Stimulated activated CD8-positive, alpha-beta memory T cell treated with anti-CD3 and anti-CD28 coated beads, Interleukin-4, amount 100 ng/mL, for 1 hour (primary cell): ENCODE measurements at places on chromosomes 12 and 14.

- DNase-seq = no peak
Measured at GRCh38 chr12:116502989-116503496, 56.1 kb upstream of the MAP1LC3B2 start.

GRCh38 chr12:10186299-10186698 is 7.5 kb downstream of the TMEM52B start:
- DNase-seq = no peak

- DNase-seq = no peak
Measured at GRCh38 chr14:101561145-101561896, at the start of gene DIO3. Gene DIO3, plus strand, starts transcription at chr14:101561495.

DNA sequence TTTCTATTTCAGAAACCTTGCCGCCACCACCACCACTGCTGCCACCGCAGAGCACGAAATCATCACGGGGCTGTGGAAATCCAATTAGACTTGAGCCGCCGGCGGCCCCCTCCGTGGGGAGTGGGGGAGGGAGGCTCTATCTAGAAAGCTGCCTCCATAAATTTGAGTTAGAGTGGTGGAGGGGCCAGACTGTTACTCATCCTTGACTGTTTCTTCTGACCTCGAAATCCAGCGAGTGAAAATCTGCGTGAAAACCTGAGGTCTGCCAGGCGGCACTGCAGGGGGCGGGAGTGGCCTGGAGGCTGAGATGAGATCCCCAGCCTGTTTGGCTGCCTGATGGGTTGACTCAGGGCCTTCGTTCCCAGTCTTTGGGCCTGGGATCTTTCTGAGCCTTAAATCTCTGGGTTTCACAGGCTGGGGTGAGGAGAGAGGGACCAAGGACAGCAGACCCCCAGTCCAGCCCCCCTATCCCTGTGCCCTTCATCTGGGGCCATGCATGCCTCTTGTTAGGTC is 29.9 kb downstream of the TSPAN9 start:
- no peak for DNase-seq

DNA sequence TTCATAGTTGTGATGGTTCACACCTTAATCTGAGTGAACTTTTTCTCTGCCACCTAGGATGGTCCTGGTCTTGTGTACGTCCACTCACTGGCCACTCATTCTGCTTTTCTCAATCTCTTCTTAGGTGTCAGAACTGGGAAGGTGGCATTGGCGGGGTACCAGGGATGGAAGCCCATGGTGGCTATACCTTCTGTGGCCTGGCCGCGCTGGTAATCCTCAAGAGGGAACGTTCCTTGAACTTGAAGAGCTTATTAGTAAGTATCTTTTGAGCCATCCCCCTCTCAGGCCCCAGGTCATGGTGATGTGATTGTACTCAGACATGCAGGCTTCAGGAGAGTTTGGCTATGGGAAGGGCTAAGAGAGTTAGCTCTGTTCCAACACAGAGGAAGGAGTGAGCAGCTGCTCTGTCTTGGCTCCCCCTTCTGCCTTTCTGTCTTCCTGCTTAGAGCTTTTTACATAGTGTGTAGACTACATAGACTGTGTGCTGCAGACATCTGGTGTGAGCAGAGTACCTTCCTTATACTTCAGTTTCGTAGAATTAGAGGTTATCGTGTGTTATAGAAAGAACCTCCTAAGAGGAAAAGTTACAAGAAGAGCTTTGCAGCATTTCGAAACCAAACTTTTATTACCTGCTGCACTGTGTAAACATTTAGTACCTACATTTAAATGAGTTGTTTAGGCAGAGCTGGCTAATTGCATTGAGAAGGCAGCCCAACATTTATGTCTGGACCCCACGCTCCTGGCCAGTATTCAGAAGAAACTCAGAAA is 54.2 kb downstream of the FNTB start:
- no peak for DNase-seq

GRCh38 chr12:100404769-100405407 is 48.0 kb downstream of the SLC17A8 start:
- DNase-seq = no peak

- no peak for DNase-seq
Measured at GRCh38 chr12:123363740-123364531, 711 bp downstream of the SBNO1 start.

GRCh38 chr12:92968176-92968813 is 39.2 kb upstream of the EEA1 start:
- no peak for DNase-seq

DNA sequence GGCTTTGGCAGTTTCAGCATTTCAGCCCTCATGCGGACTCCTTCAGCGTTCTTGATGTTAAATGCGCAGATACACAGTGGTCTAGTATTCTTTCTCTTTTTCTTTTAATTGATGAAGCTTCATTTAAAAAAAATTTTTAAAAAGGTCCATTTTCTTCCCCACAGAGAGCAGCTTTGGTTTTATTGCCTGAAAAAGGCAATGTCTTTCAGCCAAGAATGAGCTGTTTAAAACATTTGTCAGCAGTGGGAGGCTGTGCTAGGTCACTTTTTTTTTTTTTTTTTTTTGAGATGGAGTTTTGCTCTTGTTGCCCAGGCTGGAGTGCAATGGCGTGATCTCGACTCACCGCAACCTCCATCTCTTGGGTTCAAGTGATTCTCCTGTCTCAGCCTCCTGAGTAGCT is 13.5 kb downstream of the KMT5A start:
- DNase-seq = no peak

DNA sequence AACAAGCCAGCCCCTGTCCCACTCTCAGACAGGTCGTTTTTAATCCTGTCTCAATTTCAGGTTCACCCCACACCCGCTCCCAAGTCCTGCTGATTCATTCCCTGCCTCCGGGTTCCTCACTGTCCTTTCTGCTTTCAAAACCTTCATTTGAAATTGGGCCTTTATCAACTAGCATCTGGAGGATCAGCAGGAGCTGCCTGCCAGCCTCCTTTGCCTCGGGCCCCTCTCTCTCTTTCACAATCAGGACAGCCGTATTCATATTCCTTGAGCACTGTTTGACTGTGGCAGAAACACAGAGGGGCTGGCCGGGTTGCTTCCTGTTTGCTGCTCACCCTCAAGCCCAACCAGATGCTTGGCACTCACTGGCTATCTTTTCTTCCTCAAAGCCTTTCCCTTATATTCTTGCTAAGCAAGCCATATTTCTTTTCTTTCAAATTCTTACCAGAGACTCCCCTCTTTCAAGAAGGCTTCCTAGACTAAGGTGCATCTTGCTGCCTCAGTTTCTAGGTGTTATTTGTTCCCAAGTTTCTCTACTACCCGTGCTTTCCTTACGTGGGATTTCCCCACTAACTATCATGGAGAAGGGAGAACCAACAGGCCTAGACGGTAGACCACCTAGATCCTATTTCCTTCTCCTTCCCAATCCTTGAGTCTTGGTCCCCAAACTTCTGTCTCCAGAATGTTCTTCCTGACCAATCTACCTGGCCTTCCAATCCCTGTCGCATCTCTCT is 3.0 kb downstream of the GALNT6 start:
- no peak for DNase-seq

- no peak for DNase-seq
Measured at GRCh38 chr12:27513155-27513824, 10.7 kb upstream of the PPFIBP1 start.

DNA sequence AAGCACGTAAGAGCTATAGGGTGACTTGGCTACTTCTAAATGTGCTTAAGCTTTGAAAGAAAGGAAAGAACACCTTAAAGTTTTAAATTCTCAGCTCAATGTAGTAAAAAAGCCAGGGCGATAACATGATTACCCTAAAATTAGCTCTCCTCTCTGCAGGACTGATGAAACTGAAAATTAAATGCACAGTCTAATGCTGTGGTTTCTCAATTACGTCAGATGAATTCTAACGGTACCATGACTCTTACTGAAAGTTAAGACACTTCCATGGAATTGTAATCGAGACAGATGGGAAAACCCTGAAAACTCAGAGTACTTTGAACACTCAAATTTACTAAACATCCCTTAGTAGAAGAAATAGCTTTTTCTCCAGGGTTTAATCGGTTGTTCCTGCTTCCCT is 25.9 kb upstream of the PRKD1 start:
- DNase-seq = no peak

DNA sequence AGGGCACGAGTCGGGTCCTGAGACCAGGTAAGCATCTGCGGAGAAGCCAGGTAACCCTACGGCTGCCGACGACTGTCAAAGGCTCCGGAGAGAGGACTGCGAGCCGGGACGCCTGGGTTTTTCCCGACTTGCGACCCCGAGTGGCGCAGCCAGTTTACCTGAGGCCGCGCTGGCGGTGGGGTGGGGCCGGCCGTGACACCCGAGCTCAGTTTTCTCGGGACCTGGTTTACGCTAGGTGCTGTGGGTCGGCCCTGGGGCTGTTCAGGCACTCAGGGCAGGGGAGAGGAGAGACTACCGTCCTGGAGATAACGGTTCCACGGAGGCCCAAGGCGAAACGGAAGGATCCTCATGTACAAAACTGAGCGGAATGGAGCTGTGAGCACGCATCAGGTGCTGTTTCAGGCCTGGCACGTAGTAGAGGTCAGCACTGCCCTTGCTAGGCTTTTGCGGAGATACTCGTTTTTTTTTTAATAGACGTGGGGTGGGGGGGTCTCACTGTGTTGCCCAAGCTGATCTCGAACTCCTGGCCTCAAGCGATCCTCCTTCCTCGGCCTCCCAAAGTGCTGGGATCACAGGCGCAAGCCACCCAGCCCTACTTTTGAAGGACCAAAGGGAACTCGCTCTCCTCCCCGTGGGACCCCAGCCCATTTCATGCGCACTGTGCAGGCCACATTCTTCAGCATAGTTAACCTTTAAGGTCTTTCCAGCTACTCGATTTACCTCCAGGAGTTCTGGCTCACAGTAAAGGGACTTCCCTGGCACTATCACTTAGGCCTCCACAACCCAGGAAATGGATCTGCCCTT is 471 bp downstream of the MTRFR start:
- DNase-seq = no peak

DNA sequence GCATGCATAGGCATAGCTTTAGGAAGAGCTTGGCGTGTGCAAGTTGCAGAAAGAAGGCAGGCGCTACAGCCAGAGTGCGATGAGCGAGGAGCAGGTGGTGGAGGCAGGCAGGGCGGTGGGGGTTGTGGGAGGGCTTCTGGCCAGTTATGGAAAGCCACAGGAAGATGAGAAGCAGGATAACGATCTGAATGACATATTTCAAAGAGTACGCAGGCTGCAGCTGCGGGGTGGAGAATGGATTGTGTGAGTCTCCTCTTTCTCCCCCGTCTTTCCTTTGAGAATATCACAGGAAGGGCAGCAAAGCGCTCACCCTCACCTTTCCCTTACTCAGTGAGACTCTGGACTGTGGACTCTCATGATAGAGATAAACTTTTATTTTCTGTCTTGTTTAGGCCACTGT is 48.7 kb upstream of the PLXNC1 start:
- DNase-seq = no peak

- DNase-seq = no peak
Measured at GRCh38 chr12:15168026-15168678, 53.1 kb downstream of the RERG start.

DNA sequence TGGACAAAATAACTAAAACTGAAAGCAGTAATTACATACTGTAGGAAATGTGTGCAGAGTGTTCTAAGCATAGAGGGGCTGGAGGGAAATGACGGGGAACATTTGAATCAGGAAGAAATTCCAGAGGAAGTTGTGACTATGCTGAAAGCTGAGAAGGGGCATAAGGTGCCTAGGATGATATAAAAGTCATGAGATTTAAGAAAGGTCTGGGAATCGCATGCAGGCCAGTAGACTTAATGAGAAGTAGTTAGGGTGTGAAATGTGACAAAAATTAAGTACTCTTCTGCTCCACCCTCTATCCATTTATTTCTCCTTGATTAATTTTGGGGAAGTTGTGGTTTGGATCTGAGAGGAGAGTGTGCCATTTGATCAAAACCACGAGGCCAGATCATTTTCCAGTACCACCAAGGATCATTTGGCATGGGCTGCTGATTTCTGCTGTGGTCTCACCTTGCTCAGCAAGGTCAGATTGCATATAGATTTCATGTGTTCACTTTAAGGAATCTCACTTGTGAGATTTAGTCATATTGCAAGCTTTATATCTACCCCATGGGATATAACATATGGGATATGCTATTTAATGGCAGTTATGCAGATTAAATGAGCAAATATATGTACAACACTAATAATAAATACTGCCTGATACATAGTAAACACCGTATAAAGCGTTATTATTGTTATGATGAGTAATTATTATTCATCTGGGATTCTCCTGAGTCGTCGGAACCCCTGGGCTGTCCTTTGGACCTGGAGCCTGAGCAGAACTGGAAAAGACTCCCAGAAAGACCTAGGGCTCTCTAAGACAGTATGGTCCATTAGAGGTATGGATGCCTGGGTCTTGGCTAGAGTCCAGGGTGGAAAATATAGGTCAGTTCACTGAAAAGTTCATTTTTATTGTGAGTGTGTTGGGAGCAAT is 72.3 kb downstream of the SRGAP1 start:
- DNase-seq = no peak

GRCh38 chr12:78034025-78034424 is 203.3 kb downstream of the NAV3 start:
- DNase-seq = no peak

DNA sequence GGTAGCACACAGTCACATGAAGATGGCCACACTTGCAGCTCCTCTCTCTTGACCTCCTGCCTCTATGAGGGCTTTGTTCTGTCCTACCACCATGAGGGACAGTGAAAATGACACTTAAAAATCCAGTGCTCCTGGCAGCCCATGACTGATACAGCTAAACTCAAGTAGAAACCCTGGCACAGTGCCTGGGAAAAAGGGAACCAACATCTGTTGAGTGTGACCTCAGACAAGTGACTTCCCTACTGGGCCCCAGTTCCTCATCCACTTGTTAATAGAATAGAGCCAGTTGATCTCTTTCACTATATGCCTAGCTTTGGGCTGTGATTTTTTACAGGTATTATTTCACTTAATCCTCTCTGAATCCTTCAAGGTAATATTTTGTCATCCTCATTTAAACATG is 4.8 kb downstream of the GUCY2C start:
- DNase-seq = no peak

DNA sequence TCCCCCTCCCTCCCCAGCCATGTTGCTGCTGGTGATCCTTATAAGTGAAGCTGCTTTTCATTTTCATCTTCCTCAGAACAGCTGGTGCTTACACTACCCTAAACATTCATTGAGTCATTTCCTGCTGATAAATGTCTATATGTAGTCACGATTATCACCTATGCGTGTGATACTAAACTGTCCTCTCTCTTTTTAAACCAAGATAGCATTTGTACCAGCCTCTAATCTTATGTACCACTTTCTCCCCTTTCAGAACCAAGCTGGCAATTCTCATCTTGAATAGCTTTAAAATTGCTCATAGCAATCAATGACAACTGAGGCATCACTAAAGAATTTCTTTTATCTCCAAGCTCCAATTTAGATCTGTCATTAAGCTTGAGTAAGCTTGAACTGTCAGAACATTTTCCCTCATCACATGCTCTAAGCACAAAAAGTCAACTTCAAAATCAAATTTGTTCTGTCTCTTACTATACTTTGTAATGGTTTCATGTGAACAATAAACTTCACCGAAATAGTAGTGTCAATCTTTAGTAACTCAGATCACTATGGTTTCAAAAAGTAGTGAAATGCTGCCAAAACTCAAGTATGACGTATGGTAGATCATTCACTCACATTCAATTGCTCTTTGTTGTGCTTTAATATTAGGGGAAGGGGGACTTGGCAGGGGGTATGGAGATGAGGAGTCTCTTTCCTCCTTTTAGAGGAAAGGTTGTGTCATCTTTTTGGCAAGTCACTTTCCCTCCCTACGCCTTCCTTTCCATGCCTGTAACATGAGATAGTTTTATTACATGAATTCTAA is 178.1 kb upstream of the NOVA1 start:
- DNase-seq = no peak

- DNase-seq = peak; percentile 3
Measured at GRCh38 chr14:98926146-98926545, 345.9 kb downstream of the BCL11B start.

- no peak for DNase-seq
Measured at GRCh38 chr14:80325688-80326087, 114.4 kb upstream of the DIO2 start.

GRCh38 chr12:6554168-6555017 is 1.4 kb downstream of the IFFO1 start:
- DNase-seq = no peak
